ENCODE measurements at places on chromosomes 1 and 21.

- DNase-seq = no peak
Measured at GRCh38 chr1:172452536-172453152, 8.8 kb upstream of the PIGC start.

DNA sequence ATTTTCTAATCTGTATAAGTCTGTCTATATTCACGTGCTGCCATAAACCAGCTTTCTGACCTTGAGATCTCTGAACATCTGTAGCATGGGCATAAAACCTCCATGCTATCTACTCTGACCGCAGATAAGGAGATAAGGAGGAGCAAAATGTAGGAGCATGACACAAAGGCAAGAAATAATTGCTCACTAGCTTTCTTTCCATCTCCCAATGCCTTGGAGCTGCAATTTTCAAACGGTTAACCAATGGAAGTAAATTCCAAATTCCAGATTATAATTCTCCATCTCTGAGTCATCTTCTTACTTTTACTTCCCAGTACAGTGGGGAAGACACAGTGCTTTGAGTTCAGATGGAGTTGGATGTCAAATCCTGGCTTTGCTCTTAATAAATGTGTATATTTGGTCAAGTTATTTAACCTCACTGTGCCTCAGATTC lies 41.6 kb downstream of the CD58 start:
- DNase-seq = no peak

DNA sequence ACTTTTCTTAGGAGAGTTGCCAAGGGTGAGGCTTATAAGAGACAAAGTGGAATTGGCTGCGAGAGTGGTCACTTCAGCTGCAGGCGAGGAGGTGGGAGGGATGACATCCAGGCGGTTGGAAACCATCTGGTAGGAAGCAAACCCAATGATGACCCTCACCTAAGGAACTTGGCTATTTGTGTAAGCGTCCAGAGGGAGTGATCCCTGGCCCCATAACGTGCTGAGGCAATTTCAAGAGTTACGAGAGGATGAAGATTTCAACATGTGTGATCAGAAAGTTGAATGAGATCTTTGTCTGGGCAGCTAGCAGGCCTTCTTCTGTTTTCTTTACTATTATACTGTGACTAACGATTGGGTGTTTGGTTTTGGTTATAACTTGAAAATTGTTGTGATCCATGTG lies 102.7 kb upstream of the VANGL1 start:
- DNase-seq = no peak

- DNase-seq = no peak
Measured at GRCh38 chr21:41497008-41497407, 10.9 kb downstream of the TMPRSS2 start.

- no peak for DNase-seq
Measured at GRCh38 chr1:17791055-17791390, 35.9 kb downstream of the ACTL8 start.

- DNase-seq = no peak
Measured at GRCh38 chr21:45460611-45461368, 55.8 kb downstream of the COL18A1 start.

- peak; percentile 23 for DNase-seq
Measured at GRCh38 chr1:218344814-218345672, at the start of gene TGFB2. TSS of gene TGFB2 (plus strand) at chr1:218345336. CDS start at chr1:218346702, 1,366 bp downstream.

GRCh38 chr1:187877220-187877619 lies 1048.5 kb downstream of the PLA2G4A start:
- DNase-seq = no peak

DNA sequence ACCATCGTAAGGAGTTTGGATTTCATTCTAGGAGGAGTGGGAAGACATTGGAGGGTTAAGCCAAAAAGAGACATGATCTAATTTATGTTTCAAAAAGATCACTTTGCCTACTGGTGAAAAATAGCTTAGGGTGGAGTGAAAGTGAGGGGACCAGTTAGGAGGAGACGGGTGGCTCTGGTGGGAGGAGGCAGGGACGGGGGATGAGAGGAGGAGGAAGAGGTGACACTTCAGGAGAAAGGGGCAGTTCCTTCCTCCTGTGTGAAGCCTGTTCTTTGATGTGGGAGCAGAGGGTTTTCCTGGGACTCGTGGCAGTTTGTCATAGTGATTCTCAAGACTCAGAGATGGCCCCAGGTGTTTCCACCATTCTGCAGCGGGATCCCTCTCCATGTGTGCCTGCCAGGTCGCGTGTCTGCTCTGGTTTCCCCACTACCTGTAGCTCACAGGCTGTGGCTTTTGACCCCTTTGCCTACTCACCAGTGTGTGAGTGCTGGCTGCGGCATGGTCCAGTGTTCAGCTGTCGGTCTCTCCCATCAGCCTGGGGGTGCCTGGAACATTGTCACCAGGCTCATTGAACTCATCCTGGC lies 102.4 kb downstream of the CNIH3 start:
- DNase-seq = peak; percentile 16

GRCh38 chr1:45033356-45033755 lies 21.3 kb downstream of the UROD start:
- DNase-seq = no peak

GRCh38 chr1:165329104-165329503 lies 27.4 kb downstream of the LMX1A start:
- no peak for DNase-seq

DNA sequence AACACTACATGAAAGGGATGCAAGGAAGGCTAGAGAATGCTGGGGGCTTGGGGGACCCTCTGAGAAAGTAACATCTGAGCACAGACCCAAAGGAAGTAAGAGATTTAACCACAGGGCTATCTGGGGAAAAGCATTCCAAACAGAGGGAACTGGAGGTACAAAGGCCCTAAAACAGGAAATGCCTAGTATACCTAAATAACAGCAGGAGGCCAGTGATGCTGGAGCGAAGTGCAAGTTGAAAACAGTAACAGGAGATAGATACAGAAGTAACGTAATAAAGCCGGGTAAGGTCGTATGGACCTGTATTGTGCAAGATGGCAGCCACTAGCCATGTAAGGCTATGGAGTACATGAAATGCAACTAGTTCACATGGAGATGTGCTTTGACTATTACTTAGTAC lies 52.1 kb downstream of the CD34 start:
- no peak for DNase-seq

DNA sequence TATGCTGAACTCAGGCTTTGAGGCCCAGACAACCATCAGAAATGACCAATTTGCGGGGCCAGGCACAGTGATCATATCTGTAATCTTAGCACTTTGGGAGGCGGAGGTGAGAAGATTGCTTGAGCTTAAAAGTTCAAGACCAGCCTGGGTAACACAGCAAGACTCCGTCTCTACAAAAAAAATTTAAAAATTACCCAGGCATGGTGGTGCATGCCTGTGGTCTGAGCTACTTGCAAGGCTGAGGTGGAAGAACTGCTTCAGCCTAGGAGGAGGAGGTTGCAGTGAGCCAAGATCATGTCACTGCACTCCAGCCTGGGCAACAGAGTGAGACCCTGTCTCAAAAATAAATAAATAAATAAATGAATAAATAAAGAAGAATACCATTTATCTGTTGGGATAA lies 156.5 kb downstream of the EIF4G3 start:
- no peak for DNase-seq

- DNase-seq = no peak
Measured at GRCh38 chr1:8412183-8412831, 94.4 kb downstream of the SLC45A1 start.

DNA sequence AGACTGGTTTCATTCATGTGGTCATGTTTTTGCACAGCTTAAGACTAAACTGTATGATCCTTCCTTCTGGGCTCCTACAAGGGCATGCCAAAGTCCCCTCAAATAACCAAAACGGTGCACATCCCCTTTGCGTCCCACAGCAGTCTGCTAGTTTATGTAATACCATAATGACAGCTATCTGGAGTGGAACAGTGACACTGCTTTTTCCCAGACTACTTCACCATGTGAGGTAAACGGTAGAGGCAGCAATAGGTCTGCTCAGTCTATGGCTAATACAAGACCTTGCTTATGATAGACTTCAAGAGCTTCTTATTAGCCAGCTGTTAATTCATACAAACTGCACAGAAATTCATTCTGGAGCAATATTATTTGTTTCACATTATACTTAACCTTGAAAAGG lies 395.5 kb downstream of the SMYD3 start:
- no peak for DNase-seq

DNA sequence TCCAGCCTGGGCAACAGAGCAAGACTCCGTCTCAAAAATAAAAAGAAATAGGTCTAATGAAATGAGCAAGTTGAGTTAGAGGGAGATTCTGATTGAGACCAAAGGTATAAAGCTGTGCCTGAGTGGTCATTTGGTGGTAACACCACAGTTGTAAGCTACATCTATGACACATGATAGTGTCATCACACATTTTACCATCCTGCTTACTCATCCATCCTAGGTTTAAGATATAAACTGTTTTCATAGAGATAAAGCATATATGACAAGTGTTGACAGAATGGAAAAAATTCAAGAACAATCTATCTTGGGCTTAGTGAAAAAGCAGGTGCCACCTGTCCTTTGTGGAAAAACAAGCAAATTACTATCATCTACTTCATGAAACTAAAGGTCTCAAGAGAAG lies 7.1 kb upstream of the CFAP141 start:
- no peak for DNase-seq

DNA sequence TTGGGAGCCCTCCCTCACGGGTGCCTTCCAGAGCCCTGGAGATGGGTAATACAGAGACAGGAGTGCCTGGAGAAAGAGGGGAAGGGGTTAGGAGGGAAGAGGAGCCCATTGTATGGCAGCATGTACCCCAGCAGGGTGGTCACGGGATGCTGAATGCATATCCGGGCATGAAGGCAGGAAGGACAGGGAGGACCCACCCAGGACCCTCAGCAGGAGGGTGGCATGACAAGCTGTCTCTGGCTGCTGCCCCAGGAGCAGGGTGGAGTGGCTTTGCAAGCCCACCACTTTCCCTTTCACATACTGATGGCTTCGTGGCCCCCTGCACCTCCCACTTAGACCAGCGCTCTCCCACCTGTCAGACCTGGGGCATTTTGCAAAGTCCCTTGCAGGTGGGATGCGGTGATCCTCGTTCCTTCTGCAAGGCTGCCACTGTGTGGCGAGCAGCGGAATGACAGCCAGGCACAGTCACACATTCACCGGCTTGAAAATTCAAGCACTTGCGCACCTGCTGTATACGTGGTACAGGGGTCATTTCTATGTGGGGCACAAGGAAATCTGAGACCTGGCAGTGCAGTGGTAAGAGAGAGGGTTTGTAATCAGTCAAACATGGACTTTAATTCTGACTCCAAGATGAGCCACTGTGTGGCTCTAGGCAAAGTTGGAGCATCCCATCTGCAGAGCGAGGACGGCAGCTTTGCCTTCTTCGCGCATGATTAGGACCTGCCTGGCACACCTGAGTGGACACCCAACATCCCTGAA lies 53.2 kb upstream of the TMEM51 start:
- peak; percentile 50 for DNase-seq

DNA sequence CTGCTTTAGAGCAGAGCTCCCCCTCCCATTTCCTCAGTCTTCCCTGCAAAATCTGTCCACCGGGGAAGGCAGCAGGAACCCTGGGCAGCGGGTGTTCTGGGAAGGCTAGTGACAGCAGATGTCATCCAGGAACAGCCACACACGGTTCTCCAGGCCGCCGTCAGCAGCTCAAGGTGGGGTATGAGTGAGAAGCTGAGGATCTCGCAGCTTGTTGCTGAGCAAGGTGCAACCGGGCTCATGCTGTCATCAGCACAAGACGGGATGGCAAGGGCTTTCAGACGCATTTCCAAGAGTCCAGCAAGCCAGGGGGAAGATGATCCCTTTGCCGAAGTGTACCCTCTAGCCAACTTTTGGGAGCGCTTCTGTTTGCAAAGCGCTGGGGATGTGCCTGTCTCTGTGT lies 23.0 kb upstream of the SPSB1 start:
- no peak for DNase-seq

GRCh38 chr1:33852711-33853110 lies 11.2 kb upstream of the HMGB4 start:
- no peak for DNase-seq

GRCh38 chr1:54109129-54110090 lies 43.4 kb downstream of the CDCP2 start:
- no peak for DNase-seq

DNA sequence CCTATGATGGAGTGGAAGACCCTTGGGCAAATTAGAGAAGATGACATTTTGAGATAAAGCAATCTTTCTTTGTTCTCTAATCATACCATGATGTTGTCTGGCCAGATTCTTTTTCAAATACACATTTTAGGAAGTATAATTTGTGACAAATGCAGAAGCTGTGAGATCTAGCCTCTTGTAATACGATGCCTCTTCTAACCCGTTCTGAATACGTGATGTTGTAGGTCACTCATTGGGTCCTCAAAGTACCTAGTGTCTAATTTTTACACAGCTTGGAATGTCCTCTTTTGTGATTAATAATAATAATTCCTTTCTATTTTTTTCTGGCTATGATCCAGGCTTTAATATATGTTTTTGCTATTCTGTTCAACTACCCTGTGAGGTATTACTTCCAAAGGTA lies 502.7 kb downstream of the NUF2 start:
- no peak for DNase-seq

- DNase-seq = no peak
Measured at GRCh38 chr1:13628711-13629110, 45.1 kb downstream of the PDPN start.

DNA sequence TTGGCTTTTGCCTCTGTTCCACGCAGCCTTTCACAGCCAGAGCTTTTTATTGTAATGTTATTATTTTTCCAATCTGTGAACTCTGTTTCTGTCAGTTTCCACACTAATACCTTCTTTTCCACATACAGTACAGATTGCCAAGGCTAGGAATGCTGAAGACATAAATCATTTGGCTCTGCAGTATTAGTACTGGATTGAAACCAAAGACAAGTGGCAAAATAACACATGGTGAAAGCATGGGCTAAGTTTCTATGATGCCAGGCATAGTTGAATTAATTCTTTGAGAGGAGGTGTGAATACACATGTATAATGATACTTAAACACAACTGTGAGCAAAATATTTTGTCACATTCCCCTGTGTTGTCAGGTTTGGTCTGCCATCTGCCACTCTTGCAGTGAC lies 73.5 kb downstream of the TMEM200B start:
- no peak for DNase-seq

DNA sequence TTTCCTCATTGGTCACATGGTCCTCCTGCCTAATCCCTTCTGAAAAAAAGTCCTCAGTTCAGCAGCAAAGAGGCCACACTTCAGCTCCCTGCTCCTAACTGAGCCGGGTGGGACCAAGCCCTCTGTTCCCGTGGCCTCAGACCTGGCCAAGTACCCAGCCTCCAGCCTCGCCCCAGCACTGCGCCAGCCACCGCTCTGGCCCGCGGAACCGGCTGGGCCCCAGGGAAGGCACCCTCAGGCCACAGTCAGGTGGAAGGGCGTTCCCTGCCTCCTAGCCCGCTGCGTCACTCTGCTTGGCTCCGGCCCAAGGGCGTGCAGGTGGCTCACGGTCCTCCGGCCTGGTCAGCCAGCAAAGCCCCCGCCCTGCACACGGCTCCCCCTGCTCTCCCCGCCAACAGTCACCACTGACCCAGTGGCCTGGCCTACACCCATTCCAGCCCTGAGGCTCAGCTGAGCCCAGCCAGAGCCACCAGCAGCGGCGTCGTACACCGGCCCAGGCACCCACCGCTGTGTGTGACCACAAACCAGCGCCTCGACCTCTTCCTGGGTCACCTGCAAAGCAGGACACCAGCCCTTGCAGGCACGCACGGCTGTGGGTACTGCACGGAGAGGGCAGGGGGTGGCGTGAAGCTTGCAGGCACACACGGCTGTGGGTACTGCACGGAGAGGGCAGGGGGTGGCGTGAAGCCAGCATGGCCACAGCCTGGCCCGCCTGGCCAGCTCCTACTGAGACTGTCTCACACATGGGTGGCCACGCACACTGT lies 19.4 kb downstream of the NADK start:
- no peak for DNase-seq

All from activated naive CD8-positive, alpha-beta T cell treated with anti-CD3 and anti-CD28 coated beads for 36 hours (primary cell).